ENCODE measurements at places on chromosomes 1 and 21.

DNA sequence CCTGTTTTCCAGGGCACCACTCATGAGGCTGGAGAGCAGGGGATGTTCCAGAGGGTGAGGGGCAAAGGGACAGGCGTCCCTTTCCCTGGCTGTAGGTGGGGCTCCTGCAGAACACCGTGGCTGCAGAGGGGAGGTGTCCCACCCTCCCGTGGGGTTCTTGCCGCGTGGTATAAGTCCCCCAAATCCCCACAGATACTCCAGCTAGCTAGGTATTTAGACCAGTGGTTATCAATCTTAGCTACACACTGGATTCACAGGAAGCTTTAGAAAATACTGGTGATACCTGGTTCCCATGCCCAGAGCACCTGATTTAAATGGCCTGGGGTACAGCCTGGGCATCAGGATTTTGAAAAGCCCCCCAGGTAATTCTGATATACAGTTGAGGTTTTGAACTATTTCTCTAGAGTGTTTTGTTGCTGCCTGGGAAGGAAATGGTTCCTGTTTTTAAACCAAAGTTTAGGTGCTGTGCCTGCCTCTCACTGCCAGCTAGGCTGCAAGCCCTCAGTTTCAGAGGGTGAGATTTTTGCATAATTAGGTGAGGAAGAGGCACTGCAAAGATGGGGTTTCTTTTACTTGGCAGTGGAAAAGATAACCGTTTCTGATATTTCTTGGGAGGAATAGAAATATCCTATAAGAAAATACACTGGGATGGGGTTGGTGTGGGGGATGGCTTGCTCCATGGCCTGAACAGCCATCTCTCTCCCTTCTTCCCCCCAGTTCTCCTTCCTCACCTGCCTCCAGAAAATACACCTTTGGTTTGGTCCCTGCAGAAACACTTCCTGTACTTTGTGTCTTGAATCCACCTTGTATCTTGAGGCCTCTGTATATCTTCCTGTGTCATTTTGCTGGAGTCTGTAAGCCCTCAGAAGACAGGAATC, 51.7 kb downstream of the RASSF5 start:
- no peak for DNase-seq

GRCh38 chr1:161044908-161045735, 655 bp downstream of the USF1 start:
- DNase-seq, result no peak

DNA sequence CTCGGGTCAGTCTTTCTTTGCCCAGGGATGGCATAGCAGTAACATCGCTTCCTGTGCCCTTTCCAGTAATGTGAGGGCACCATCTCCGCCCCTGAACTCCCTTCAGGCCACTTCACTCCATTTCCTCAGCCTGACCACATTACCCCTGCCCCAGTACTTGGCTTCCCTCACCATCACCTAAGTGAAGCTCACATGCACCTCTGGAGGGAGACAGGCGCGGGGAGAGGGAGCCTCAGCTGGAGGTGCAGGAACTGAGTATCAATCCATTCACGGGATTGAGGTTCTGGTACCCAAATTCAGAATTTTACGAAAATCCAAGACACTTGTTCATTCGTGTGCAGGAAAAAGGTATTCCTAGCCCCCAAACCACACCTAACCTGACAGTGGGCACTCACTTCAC, 540.4 kb downstream of the KIF26B start:
- DNase-seq, result no peak

DNA sequence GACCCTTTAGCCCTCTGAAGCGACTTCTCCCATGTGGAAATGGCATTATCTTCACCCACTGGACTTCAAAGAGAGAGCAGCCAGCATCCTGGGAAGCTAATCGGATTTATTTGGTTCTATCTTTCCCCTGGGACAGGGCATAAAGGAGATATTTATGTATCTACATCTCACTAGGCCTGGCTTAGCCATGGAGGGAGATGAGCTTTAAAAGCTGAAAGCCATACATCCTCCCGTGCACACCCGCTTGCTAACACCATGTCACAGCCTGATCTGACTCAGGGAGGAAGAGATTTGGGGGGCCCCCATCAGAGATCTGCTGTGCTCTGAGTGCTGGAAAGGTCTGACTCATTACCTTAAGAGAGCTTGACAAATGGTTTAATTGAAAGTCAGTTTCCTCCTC, 155.9 kb downstream of the PLXNA2 start:
- DNase-seq, result no peak

DNA sequence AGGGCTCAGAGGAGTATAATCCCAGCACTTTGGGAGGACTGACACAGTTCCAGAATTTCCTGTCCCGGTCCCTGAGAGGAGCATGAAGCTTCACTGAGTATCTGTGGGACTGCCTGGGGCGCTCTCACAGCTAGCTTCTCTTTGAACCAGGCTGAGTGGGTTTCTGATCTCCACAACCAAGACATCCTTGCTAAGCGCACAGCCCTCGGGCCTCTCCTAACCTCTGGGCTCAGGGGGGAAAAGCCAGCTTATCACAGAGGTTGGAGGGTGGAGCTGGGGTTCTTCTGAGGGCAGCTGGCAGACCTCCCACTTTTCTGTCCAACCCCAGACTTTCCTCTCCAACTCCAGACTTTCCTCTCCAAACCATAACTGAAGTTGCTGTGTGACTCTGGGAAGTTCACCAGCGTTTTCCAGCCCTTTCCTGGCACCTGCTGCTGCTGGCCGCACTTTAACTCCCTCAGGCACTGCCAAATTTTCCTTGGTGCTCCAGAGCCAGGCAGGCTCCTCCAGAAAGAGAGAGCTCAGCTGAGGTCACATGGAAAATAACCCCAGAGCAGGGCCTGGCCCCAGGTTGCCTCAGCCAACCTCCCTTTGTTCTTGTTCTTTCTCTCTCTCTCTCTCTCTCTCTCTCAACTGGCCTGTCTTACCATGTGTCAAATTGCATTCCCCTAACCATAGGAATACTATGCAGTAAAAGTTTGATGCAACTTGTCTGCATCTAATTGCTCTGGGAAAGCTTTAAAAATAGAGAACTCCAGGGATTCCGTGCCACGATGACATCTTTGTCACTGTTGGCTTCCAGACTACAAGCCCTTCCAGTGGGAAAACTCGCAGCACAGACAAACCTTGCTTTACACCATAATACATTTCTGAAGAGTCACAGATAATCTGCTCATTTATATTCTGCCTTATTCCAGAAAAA, 49.5 kb downstream of the OLFML2B start:
- DNase-seq, result no peak

GRCh38 chr21:41411449-41412089, 14.5 kb upstream of the MX1 start:
- no peak for DNase-seq

- DNase-seq, result no peak
Measured at GRCh38 chr1:216606047-216606637, 117.1 kb downstream of the ESRRG start.

DNA sequence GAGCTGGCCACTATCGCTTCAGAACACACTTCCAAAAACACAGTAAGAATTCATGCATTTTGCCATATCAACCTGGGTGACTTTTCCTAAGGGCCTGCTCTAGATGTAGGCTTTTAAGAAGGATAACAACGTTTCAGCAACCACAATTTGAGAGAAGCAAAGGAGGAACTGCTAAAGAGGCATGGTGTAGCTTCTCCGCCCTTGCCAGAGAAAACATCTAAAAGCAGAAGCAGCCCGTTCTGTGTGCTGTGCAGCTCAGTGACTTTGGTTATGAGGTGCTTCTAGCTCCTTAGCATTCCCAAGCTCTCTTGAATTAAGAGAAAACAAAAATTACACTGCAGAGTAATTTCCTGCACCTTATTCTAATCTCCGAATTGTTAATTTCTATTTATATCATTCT, 2.7 kb downstream of the PER3 start:
- DNase-seq, result no peak

DNA sequence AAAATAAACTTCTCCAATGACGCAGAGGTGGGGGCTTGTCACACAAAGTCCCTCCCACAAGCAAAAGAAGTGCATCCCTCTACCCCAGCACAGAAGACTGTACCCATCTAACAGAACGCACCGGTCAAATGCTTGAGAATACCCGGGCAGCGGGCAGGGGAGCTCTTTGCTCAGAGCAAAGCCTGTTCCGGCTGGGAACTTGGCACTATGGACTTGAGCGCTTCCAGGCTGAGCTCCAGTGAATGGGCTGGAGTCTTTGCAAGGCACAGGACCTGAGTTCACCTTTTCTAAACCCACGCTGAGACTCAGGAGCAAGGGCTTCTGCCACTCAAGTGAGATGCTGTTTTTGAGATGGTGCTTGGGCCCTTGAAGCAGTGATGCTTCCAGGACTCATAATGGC, 20.3 kb downstream of the RHBG start:
- DNase-seq, result no peak

- DNase-seq, result no peak
Measured at GRCh38 chr1:182193908-182194550, 132.5 kb upstream of the ZNF648 start.

- no peak for DNase-seq
Measured at GRCh38 chr21:28016571-28016970, 976.1 kb downstream of the LTN1 start.

GRCh38 chr1:216073793-216074595, 349.3 kb downstream of the USH2A start:
- DNase-seq, result no peak

DNA sequence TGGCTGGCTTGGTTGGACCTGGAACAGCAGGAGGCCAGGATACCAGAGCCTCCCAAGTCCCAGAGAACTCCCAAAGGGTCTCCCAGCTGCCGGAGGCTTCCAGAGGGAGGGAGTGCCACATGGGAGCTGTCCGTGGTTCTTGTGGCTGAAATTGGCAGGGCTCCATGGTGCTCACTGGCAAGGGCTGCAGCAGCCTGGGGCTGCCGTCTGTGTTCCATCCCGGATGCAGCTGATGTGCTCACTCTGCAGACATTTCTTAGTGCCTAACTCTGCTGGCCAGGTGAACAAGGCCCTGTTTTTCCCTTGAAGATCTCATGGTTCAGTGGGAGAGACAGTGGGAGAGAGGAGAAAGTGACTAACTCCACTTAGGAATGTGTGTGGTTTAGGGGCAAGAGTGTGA, 261.1 kb downstream of the CAMTA1 start:
- DNase-seq, result no peak

- no peak for DNase-seq
Measured at GRCh38 chr1:29310616-29311180, 74.4 kb downstream of the PTPRU start.

DNA sequence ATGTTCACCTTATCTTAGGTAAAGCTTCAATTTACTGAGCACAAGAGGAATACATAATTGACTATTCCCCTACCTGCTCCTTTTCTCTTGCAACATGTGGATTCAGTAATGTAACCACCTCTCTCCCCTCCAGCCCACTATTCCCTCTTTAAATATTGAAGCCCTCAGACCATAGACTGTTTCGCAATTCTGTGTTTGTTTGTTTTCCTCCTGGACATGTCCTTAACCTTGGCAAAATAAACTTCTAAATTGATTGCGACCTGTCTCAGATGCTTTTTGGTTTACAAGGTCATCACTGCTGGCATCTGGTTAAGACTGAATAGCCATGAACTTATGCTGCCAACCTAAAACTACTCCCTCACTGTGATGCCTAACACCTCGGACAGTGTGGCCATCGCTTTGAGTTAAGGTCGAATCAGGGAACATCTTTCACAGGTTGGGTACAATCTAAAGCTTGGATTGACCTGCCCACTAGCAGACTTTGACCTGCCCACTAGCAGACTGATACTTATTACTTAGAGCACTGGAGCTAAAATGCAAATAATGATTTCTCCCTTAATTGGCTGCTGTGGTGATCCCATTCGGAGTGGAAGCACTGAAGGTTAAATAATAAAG, 10.2 kb upstream of the CDC42BPA start:
- no peak for DNase-seq

- DNase-seq, result no peak
Measured at GRCh38 chr1:173603056-173603591, at the start of gene SLC9C2. SLC9C2 (minus strand) TSS chr1:173603072; CDS start chr1:173601776, 1,296 bp downstream.
